ENCODE measurements at places on chromosomes 12 and 14.

DNA sequence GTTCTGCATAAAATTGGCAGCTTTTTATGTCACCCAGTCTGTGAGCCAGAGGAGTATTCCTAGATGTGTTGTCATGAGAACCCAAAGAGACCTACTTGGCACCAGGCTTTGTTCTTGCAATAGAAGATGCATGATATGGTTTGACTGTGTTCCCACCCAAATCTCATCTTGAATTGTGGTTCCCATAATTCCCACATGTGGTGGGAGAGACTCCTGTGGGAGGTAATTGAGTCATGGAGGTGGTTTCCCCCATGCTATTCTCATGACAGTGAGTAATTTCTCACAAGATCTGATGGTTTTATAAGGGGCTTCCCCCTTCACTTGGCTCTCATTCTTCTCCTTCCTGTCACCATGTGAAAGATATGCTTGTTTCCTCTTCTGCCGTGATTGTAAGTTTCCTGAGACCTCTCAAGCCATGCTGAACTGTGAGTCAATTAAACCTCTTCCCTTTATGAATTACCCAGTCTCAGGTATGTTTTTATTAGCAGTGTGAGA lies 572.0 kb upstream of the ATP2B1 start:
- no peak for DNase-seq

GRCh38 chr14:26199590-26200370 lies 398.1 kb downstream of the NOVA1 start:
- DNase-seq = no peak

DNA sequence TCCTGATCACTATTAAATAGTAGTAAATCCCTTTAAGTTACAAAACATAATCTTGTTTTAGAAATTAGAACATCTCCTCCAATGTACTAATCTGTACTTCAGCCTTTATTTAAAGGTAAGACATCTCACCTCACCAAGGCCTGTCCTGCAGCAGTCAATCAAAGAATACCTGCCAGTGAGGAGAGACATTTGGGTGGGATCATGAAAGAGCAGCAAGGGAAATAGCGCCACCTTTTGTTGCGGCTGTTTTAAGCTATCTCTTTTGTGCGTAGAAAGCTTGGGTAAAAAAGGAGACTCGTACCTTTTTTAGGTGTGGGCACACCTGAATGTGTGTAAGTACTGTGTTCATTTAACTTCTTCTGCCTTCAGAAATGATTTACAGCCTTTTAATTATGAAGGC lies 117.8 kb upstream of the TMTC1 start:
- no peak for DNase-seq

DNA sequence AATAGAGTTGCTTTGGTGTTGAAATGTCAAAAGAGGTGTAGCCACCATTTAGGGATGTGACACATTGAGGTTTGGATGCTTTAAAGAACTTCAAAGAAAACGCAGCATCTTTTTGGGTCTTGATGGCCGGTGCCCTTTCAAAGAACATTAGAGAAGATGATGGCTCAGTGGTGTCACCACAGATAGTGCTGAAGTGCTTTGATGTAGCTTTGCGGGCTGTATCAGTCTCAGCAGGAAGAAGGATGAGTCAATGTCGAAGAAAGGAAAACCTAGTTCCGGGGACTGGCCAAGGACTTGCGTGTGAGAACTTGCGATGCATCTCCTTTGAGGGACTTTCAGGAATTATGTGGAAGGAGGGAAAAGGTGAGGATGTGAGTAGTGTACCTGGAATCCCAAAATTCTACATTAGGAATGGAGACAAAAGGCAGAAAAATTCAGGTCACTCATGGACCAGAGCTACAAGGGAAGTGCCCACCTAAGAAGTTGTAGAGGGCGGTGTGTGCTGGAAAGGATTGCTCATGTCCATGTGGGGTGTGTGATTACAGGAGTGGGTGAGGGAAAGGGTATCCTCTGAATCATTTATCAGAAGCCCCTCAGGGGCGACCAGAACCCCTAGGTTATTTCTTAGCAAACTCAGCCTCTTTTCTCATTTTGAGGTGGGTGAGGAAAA lies 39.7 kb upstream of the GZMB start:
- DNase-seq = no peak

DNA sequence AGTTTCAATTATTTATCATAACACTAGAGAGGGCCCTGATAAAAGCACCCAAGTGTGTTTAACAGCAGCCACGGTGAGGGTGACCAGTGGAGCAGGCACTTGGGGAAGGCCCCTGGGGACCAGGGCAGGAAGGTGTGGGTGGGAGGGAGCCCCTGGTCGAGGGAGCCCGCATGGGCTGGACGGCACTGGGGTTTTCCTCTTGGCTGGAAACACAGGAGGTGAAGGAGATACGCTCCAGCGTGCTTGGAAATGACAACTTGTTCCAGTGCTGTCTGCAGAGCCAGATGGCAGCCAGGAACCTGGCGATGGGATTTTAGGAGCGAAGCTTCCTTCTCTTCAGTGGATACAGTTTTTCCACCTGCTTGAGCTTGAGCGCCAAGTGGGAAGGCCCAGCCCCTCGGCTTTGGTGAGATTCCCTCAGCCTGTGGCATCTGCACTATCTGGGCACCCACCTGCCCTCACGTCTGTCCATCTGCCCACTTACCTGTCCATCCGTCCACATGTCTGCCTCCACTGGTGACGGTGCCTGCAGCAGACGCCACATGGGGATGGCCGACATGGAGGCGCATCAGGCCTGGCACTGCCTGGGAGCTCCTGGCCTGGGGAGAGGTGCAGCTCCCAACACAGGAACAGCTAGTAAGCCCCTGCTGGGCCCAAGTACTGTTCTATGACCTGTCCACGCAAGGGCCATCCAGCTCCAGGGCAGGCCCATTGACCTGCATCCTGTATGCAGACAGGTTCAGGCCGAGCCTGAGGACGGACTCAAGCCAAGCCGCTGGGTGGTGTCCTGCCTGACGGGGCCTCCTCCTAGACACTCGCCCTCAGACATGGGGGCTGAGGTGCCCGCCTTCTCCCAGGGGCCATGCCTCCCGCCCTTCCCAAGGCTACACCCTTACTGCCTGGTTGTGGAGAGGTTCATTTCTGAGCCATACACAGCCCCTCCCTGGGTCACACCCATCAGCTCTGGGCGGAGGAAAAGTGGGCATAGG lies 192.2 kb upstream of the C14orf180 start:
- no peak for DNase-seq

- no peak for DNase-seq
These were observed 51.4 kb downstream of the NCOR2 start for GRCh38 chr12:124515981-124516380.

DNA sequence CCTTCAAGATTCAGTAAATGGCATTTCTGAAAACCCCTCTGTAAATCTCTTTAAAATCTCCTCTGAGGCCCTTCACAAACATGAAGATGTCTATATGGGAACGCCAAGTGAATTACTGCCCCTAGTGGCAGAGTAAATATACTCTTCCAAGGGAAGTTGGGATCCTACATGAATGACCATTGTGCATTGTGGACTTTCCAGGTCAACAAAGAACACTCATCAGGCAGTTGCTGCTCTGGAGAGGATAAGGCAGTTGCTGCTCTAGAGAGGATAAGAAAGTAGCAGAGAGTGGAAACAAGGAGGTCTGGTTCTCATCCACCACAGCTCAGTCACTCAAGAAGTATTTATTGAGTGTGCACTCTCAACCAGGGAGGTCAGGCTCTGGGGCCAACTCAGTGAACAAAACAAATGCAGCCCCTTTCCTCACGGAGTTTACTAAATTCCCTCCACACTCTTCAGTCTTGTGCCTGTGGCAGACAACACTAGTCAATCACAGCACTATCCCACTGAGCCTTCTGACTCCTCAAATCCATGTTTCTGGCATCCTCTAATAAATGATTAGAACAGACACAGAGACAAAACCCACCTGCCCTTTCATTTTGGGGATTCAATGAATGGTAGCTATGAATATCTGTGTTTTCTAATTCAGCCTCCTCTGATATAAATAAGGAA lies 52.9 kb downstream of the SVOP start:
- DNase-seq = no peak

DNA sequence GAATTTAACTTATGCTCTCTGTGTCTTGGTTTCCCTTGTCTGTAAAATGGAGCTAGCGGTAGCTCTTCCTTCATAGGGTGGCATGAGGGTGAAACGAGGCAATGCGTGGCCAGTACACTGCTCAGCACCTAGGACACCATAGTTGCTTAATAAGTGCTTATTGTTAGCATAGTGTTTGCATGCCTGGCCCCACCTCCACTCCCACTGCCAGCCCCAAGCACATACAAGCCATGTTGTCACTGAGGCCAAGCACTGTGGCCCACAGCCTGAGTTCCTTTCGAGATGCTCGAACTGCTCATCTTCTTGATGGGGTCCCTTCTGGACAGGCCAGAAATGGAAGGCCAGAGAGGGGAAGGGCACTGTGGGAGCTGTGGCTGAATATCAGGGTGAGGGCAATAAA lies 839 bp downstream of the FICD start:
- no peak for DNase-seq

DNA sequence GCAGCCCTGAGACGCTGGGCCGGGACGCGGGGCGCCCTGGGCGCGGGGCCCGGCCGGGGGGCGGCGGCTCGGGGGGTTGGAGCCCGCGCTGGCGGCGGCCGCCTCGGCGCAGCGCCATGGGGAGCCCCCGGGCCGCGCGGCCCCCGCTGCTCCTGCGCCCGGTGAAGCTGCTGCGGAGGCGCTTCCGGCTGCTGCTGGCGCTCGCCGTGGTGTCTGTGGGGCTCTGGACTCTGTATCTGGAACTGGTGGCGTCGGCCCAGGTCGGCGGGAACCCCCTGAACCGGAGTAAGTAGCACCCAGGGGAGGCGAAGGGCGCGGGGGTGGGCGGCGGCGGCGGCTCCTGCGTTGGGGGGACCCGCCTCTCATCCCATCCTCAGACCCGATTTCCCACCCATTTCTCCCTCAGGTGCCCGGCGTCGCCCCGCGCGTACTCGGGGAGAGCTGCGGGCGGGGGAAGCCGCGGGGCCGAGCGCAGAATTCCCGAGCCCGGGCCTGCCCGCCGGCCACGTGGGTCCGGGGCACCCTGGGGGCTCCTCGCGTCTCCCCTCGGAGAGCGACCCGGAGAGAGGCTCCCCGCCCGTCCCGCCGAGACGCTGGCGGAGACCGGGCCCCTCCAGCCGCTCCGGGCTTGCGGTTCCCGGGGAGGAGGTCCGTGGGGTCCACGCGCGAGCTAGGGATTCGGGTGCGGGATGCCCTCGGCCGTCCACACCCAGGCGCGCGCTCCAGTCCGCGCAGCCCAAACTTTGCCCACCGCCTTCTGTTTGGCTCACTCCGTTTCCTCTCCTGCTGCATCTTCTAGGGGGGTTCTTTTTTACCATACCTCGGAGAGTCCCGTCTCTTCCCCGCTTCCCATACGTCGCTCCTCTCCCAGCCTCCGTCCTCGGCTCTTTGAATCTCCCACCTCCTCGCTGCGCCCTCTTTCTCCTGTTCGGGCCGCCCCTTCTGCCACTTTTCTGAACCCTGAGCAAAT lies 807 bp downstream of the B4GALNT3 start:
- DNase-seq = no peak

GRCh38 chr12:58249610-58250009 lies 308.2 kb downstream of the ATP23 start:
- no peak for DNase-seq

Measured in esophagus muscularis mucosa (tissue), 4 donors.